ENCODE measurements at places on chromosomes 5 and 9.

GRCh38 chr5:18662231-18662630, 1028.0 kb downstream of the TAF11L14 start:
- DNase-seq: no peak

- DNase-seq: no peak
Observed at GRCh38 chr5:75933489-75933888, 149.7 kb upstream of the SV2C start.

- DNase-seq: no peak
Observed at GRCh38 chr5:12985142-12985541, 959.3 kb downstream of the DNAH5 start.

DNA sequence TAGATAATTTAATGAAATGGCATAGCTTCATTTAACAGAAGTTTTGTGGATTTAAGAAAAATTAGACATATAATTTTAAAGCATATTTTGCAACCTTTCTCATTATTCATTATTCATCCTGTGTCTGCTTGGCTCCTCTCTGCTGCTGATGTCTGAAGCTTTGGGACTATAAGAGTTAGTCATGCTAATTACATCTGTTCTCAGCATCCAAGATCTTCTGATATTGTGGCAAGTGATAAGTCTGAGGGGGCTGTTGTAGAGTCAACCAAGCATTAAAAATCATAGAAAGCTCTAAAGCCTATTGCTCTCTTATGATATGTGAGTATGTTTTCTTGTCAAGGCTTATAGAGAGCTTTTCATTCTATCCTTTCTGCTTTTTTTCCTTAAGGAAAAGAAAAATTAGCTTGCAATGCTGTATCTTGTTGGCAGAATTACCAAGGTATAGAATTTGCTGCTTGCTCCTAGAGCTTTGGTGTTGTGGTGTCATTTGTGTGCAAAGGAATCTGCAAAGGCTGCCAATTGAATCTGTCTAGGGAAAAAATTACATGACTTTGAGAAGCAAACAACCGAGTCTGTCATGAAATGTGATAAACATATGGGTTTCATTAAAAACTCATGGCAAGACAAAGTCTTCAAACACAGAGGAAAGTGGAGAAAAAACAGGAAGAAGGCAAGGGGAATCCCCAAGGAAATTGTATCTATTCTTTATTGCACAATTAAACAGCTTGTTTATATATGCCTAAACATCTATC, 156.1 kb upstream of the DAB2 start:
- no peak for DNase-seq

DNA sequence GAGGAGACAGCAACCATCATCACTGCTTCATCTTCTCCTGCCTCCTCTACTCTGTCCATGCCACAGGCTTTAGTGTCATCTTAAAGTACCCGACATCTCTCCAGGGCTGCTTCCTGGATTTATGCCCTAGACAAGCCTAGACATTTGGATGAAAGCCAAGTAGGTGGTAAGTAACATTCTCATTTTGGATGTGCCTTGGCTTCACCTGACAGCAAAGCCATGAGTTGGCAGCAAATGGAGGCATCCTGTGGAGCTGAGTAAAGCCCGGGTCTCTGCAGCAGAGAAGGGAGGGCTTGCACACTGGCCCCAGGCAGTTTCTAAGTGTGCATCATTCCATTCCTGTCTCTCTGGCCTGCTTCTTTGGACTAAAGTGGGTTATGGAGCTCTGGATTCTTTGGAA, 299.1 kb downstream of the DMAC1 start:
- DNase-seq: no peak

GRCh38 chr5:132677682-132678400, 4.1 kb downstream of the IL4 start:
- no peak for DNase-seq

DNA sequence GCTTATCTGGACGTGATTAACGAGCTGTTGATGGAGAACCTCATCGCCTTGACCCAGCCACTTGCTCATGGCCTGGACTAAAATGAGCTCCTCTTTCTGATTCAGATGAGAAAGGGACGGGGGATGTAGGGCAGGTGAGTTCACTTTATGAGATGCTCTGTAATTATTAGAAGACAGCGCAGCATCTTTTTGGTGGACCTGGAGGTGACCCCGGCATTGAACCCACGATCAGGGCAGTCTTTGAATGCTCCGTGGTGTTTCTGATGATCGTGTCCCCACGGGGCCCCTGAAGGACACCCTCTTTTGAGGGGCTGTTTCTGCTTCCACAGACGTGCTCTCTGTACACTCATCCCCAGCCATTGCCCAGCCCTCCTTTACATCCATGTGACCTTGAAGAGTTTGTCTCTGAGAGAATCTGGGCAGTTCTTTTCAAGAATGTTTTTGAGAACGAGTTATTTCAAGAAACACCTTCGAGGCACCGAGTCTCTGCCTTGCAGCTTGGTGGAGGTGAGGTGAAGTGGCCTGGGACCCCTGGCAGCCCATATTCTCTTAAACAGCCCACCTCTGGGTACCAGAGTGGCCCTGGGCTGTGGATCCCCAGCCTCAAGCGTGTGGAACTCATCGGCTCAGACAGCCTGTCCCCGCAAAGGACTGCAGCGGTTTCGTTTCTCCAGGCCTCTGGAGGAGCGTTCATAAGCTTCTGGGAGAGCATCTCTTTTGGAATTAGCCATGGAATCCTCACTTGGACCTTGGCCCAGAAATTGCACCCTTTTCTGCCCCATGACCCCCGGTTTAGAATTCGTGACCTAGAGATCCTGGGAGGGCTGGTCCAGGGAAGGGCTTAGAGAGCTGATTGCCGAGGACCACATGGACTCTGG, 50.3 kb downstream of the COL5A1 start:
- no peak for DNase-seq

DNA sequence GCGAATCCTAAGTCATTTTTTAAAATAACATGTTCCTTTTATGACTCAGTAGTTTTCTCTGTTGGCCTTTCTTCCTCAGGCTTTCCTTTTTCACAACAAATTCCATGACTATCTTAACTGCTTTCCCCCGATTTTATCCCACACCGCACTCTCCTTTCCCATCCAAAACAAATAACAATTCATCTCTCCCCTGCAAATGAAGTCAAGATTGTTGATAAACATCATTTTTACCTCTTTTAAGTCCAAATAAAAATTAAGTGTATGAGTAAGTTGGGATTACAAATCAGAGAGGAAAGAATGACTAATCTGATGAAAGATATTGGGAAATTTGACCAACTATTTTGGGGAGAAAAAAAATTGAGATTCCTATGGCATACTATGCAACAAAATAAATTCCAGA, 47.3 kb downstream of the SEC61B start:
- no peak for DNase-seq

GRCh38 chr9:112408819-112409218, 28.9 kb downstream of the HSDL2 start:
- no peak for DNase-seq

Measured in activated T-cell treated with anti-CD3 and anti-CD28 coated beads for 4 hours (primary cell).